ENCODE measurements at places on chromosomes 3 and 15.

- DNase-seq = no peak
Measured at GRCh38 chr15:65740148-65740547, 51.9 kb downstream of the DENND4A start.

GRCh38 chr15:80123034-80123433 lies 29.8 kb upstream of the FAH start:
- DNase-seq = no peak

- DNase-seq = no peak
Measured at GRCh38 chr3:79041621-79042020, 726.2 kb downstream of the ROBO1 start.

GRCh38 chr3:196400331-196400730 lies 31.9 kb downstream of the UBXN7 start:
- DNase-seq = no peak

- DNase-seq = no peak
Measured at GRCh38 chr15:65926459-65926858, 57.2 kb downstream of the RAB11A start.

- DNase-seq = no peak
Measured at GRCh38 chr3:119630880-119631329, 29.5 kb downstream of the POPDC2 start.
